Activated naive CD4-positive, alpha-beta T cell (primary cell): ENCODE measurements at places on chromosomes 2 and 18.

DNA sequence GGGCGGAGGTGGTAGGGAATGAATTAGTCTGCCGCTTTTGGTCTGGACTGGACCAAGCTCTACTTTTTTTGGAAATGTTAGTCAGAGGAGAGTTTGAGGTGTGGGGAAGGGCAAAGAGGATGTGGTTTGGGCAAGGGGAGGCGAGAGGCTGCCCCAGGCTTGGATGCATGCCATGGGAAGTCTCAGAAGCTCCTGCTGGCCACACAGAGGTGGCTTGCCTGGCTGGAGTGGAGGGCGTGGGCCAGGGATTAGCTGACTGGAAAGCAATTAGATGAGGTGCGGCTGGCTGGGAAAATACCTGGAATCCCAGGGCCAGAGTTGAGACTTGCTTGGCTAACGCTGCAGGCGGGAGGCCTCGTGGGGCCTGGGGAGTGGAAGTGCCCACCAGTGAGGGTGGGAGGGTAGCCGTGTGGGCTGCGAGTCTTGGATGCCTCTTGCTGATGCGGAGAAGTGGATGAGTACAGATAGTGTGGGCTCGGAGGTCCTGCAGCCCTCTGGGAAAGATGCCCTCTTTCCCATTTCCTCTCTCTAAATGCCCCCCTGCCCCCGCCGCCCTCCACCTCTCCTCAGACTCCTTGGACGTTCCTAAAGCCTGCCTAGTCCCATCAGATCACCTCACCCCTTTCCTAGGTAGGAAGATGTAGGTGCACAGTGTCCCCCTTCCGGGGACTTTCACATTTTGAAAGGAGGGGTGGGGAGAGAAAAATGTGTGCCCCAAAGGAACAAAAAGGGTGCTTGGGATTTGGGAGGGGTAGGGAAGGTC is 117.6 kb downstream of the SMAD7 start:
- no peak for DNase-seq

GRCh38 chr2:160427629-160428404 is 65.8 kb downstream of the RBMS1 start:
- DNase-seq = no peak

DNA sequence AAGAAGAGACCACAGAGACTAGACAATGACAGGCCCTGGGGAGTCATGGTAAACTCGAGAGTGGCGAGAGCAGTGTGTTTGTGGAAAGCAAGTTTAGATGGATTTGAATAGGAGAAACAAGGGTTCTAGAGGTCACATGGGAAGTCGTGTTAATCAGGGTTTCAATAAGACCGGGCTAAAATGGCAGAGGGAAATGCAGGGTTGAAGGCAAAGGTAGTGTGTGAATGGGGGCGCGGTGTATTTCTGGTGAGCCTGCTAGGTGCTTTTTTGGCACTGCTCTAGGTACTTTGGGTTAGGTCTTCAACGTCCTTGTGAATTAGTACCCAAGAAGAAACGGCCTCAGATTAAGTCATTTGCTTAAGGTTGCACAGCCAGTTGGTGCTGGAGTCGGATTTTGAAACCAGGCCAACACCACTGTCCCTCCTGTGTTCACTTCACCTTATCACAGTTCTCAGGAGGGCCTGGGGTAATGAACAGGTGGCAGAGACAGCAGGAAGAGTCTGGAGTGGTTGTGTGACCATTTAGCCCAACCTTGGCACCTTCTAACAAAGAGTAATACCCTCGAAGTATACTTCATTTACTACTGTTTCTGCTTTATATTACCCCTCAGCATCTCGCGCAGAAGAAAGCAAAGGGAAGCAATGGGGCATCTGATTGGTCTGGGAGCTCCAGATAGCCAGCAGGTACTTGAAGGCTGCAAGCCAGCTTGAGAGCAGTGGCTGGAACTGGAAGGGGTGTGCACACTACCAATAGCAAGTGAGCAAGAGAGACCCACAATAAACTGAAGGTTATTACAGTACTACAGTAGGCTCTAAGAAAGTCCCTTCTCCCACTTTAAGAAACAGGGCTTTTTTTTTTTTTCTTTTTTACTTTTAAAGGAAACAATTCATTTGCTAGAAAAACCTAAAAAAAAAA is 33.4 kb upstream of the GAREM2 start:
- DNase-seq = no peak

DNA sequence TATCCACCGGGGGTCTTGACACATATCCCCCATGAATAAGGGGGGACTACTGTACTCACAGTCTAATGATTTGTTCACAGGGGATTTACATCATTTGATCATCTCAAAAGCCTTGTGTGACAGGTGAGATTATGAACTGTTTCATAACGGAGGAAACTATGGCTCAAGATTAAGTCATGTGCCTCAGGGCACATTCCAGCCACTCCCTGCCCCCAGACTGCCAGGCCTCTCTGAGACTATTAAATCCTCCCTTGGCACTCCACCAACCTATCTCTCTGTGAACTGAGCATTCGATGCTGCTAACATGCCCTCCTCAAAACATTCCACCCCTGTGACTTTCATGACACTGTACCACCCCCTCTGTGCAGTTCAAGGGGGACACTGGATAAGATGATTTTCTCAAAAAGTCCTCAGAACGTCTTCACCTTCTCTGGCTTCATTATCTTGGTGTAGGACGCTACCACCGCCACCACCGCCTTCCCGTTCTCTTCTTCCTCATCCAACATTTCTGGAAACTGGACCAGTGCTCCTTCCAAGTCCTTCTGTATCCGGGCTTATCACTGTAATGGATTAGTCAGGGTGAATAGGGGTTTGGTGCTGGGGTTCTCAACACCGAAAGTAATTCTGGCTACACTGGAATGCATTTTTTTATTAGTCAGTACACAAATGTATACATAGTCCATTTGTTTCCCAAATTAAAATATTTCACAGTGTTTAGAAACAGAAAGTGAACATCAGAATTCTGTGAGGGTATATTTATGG is 169.6 kb downstream of the KCNS3 start:
- DNase-seq = no peak

- DNase-seq = no peak
These were observed 15.3 kb downstream of the STRN start for GRCh38 chr2:36951027-36951518.

GRCh38 chr2:231936491-231936890 is 10.3 kb upstream of the NPPC start:
- no peak for DNase-seq

DNA sequence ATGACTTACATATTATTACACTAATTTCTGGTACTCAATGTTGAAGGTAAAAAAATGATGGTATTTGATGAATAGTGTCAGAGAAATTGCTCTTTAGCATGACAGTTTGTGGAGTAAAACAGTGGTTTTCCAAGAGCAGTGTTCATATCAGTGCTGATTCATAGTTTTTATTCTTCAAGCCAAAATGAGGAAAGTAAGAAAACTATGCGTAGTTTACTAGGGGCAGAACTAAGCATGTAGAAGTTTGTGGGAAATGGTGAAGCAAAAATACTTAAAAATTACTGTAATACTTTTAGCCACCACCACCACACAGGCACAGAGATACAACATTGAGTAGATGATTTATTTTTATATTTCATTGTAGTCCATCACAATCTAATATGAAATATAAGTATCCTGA is 137.3 kb downstream of the ZNF804A start:
- DNase-seq = no peak

DNA sequence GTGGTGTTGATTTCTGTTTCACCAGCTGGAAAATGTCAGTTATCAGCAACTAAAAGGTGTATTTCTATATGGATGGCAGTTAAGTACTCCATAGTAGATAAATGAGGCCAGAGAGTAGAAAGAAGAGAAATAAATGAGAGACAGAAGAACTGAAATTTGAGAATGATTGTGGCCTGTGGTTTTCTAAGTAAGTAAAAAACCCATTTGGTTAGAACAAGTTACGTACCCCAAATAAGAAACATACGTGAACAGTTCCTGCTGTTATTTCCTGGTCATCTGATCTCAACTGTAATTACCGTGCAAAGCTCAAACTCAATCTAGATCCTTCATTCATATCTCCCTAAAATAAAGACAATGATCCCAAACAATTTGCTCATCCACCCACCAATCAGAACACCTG is 181.3 kb downstream of the PID1 start:
- DNase-seq = no peak

- no peak for DNase-seq
These were observed 25.9 kb upstream of the SNTG2 start for GRCh38 chr2:924701-925100.
